ENCODE measurements at places on chromosomes 4 and X. TPM values are rescaled to one million over a fixed set of nuclear protein-coding genes. Genes with fewer than 3 reads are reported as not detected.

Gene PGAM4
- not detected for polyA plus RNA-seq

Gene TBX22
- polyA plus RNA-seq = not detected

Gene WDR19
- polyA plus RNA-seq = 17.3 TPM

Gene VGLL1
- polyA plus RNA-seq = not detected

DNA sequence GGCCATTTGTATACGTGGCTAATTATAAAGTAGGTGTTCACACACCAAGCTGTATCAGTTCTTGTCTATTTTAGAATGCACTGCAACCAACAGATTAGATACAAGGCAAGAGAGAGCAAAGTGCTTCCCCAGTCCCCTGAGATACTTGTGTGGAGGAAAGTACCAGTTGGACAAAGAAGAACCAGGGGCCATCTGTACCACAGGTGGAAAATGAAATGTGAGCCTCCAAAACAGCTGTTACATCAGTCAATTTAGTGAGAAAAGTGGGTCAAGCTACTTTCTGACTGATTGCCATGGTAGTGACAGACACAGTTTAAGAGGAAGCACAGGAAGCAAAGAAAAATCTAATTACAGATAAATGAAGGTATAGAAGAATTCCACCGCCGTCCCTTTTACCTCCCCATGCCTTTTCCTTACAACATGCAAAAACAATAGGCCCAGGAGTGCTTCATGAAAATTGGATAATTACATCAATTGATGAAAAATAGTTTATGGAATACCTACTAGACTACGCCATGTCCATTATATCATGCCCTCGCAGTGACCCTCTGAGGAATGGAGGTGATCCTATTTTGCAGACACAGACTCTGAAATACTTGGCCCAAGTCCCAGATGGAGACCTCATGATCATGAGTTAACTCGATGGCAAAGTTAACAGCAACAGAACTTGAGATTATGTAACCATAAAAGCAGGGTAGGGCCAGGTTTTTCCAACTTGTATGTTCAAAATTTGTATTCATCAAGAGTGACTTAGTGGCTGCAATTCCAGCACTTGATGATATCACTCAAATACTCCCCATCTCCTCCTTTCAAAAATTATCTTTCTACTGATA lies 15.8 kb downstream of the SMPX start:
- no peak for DNase-seq

Gene LRAT
- not detected for polyA plus RNA-seq

DNA sequence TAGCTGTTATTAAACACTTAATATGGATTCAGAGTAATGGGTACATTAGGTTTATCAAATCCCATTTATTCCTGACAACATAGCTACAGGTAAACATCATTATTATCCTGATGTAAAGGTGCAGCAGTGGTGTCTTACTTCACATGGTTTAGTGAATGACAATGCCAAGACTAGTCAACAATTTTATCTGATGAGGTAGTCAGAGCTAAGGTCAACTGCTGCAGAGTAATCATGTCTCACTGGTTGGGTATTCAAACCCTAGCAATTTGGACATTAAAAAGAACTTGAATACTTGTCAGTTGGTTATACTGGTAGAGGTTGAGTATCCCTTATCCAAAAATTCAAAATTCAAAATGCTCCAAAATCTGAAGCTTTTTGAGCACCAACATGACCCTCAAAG lies 117.6 kb downstream of the MAB21L2 start:
- peak; percentile 2 for DNase-seq

DNA sequence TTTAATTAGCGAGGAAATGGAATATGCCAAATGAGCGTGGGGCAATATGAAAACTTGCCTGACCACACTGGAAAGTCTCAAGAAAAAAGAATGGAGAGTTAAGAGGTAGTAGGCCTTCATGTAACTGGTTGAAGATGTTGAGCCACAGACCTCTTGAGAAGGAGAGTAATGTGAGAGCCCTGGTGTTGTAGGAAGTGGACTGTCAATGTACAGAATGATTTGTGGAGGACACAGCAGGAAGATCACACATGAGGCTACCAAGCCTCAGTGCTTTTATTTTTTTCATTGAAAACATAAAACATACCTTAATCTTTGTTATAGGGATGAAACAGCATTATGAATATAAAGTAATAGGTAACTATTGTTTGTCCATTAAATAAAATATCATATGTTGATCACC lies 331.6 kb downstream of the UNC5C start:
- no peak for DNase-seq

GRCh38 chr4:118280501-118281218 lies 72.1 kb downstream of the PRSS12 start:
- DNase-seq = peak; percentile 72

DNA sequence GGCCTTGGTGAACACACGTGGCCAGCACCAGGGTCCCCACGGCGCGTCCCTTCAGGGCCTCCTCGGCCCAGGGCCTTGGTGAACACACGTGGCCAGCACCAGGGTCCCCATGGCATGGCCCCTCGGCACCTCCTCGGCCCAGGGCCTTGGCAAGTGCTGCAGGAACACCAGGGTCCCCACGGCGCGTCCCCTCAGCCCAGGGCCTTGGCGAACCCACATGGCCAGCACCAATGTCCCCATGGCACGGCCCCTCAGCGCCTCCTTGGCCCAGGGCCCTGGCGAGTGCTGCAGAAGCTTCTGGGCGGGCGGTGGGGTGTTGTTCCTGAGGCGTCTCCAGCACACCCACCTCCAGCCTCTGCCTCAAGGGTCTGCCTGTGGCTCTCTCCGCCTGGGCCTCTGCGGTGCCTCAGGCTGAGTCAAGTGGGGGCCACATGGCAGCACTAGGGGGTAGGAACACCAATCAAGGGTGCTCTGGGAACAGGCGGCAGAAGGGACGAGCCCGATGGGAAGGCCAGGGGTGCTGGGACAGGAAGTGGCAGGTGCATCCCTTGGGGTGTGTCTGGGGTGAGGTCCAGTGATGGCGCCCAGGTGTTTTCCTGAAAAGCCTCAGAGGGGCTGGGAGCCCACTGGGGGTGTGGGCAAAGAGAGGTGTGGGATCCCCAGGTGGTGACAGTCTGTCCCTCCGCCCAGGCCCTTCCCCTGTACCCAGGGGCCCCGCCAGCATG lies 41.8 kb upstream of the CPLX1 start:
- no peak for DNase-seq

DNA sequence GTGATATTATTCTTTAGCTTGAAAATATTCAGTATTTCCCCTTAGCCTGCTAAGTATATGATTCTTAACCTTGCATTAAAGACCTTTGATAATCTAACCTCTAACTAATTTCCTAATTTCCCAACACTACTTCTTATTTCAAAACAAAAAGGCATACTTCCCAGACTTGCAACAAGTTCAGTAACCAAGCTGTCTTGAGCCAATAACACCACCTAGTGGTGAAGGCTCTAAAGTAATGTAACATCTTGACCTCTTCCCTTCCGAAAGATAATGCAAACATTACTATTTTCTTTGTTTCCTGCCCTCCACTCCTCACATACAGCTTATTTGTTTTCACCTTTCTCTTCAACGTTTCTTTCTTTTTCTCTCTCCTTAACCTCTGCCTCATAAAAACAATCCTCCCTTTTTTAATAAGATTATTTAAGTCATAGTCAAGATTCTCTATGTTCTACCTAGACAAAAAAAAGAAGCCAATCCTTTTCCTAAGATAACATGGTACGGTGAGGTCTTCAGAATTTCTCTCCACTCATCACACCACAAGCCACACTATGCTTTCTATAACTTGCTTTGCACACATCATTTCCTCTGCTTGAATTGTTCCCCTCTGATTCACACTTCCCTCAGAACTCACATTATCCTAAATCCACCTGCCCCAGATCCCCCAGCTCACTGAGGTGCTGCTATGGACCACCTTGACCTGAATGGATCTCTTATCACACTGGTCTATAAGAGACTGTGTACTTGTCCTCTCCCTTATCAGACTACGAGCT lies 3.5 kb downstream of the FAT1 start:
- DNase-seq = peak; percentile 46

Gene PNMA5
- not detected for polyA plus RNA-seq

All from GM23248 (cell line).